Left renal pelvis (tissue), 4 donors: ENCODE measurements at places on chromosomes 11 and 22. TPM values are rescaled to one million over a fixed set of nuclear protein-coding genes. Genes with fewer than 3 reads are reported as not detected.

- DNase-seq: no peak
Observed at GRCh38 chr22:22932512-22932941, 44.9 kb downstream of the IGLL5 start.

The ROBO4 gene
- polyA plus RNA-seq: 16.9 TPM

GRCh38 chr22:22141771-22142591 lies 102.6 kb upstream of the VPREB1 start:
- DNase-seq: no peak

- DNase-seq: no peak
Observed at GRCh38 chr11:42249401-42249800, 789.9 kb upstream of the LRRC4C start.

DNA sequence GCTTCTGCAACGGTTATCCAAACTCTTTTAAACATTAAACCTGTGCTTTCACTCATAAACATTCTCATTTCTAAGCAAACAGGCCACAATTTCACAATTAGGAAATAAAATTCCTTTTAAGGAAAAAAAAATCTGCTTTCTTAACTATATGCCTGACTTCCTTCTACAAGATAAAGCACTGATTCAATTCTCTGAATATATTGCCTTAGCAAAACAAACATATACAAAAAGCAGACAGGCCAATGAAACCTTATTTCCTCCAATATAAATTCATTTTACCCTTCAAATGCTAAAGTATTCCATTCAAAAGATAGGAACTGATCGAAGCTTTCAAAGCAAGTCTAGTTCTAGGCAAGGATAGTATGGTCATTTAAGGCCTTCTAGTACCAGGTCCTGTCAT lies 76.7 kb downstream of the PHF21A start:
- no peak for DNase-seq

DNA sequence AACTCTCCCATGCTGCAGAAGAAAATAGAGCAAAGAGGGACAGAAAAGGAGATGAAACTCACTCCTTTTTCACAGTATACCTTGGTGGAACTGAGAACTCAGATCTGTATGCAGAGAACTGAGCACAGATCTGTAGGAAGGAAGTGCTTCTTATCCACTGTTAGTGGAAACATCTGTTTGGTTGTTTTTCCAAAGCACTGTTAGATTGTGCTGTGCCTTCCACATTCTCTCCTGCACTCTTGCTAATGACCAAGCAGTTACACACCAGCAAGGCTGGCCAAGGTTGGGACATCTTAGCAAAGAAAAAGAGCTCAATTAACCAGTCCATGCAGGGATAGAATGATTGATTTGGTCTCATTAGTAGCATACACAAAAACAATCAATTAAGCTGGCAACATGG lies 20.1 kb upstream of the SIK2 start:
- DNase-seq: no peak

GRCh38 chr11:1906611-1907423 lies 12.7 kb upstream of the TNNT3 start:
- DNase-seq: no peak

The NNMT gene
- 0.38 TPM for polyA plus RNA-seq

- DNase-seq: no peak
Observed at GRCh38 chr22:32546496-32546895, 71.9 kb downstream of the FBXO7 start.

The CCDC81 gene
- polyA plus RNA-seq: 1.4 TPM

DNA sequence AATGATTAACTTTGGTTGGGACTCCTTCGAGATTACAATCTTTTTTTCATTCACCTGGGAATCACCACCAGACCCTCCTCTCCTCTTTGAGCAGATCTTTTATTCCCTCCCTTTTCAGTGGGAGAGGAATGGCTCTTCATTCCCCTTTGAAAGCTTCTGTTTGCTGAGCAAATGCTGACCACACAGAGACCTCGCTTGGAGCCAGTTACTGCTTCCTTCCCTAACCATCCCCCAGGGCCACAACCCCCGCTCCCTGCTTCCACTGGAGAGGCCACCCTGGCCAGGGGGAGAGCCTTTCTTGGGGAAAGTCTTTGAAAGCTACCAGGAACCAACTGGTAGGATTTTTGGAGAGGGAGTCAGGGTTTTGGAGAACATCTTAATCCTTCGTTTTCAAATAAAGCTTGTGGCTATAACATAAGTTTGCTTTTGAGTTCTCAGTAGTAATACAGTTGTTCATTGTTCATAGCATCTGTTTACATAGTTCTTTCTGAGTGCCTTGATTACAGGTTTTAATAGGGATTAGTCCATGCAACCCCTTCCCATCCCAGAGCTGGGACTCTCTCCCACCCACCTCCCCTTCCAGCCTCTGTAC lies 138.4 kb downstream of the DBX1 start:
- no peak for DNase-seq

The CBX6 gene
- 35.9 TPM for polyA plus RNA-seq

- no peak for DNase-seq
Observed at GRCh38 chr11:129932381-129933067, 37.1 kb upstream of the NFRKB start.

GRCh38 chr11:108672113-108672512 lies 7.2 kb downstream of the DDX10 start:
- DNase-seq: no peak

DNA sequence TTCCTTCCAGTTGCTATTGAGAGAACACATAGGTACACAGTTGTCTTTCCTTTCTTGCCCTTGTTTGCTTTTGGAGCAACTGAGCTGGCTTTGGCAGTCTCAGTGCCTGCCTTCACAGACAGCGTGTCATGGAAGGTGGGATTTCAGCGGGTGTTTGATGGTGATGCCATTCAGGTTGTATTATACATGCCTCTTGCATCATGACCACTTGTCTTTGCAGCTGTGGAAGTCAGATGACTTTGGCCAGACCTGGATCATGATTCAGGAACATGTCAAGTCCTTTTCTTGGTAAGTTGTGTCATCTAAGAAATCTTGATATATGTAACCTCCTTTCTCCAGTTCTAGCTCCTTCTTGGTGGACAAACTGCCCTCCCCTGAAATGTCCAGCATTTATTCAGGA lies 37.1 kb upstream of the SORL1-AS1 start:
- DNase-seq: no peak

- no peak for DNase-seq
Observed at GRCh38 chr22:18056161-18056666, 21.6 kb upstream of the PEX26 start.

DNA sequence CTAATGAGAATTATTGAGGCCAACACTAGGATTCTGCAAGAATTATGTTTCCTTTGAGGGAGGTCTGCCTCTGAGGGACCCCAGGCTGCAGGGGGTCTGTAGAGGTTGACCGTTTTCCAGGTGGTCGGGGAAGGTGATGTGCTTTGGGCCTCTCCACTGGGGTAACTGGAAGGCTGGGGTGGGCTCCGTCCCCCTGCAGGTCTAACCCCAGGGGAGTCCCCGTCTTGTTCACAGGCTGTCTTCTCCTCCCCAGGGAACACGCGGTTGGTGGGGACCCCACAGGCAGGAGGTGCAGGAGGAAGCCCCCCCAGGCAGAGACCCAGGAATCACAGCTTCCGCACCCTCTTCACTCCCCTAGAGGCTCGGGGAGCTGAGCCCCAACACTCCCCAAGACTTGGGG lies 726.4 kb downstream of the BRD1 start:
- DNase-seq: no peak

DNA sequence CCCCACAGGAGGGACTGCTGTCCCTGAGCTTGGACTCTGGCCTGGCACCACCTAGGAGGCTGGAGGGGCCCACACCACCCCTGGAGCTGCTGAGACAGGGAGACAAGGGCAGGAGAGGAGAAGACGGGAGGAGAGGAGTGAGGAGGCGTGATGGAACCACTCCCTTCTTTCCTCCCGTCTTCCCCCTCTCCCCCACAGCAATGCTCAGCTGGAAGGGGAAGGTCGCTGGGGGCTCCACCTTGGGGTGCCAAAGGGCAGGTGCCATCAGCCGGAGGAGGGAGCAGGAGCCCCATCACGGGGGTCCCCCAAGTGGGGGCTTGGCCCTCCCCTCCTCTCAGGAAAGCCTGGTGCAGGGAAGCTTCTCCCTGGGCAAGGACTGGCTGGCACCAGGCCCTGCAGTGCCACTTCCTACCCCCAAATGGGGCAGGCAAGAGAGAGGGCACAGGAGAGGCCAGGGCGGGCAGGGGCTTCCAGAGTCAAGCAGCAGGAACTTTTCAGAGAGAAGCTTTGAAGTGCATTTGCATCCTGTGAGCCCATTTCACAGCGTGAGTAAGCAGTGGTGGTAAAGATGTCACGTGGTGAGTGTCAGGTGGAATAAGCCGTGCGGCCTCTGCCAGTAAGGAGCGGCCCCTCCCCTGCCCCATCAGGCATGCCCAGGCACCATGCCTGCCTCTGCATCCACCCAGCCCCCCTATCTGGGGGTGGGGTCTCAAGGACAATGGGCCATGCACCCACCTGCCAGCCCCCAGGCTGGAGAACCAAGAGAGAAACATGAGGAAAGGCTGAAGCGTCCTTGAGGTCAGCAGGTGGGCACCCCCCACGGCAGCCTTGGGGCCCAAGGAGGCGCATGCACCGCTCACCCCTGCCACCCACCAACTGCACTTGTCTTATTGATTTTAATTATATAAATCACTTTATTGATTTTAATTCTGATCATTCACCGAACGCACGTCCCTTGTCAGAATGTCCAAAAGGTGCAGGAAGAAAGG lies 4.9 kb downstream of the IGF2 start:
- no peak for DNase-seq

GRCh38 chr11:36377759-36378564 lies 81.9 kb downstream of the PRR5L start:
- no peak for DNase-seq

The UCP3 gene
- polyA plus RNA-seq: 4.5 TPM

The HSCB gene
- polyA plus RNA-seq: 24.5 TPM

The KDM4E gene
- polyA plus RNA-seq: 0.16 TPM

- DNase-seq: peak; percentile 41
Observed at GRCh38 chr11:121591405-121592033, 138.8 kb upstream of the SORL1-AS1 start.

GRCh38 chr11:131858505-131858904 lies 488.1 kb downstream of the NTM start:
- DNase-seq: no peak

The FGF4 gene
- polyA plus RNA-seq: not detected

- peak; percentile 29 for DNase-seq
Observed at GRCh38 chr11:62880231-62880802, 379 bp upstream of the SLC3A2 start.

The GPR83 gene
- 0.65 TPM for polyA plus RNA-seq

- no peak for DNase-seq
Observed at GRCh38 chr11:67066333-67066709, 9.7 kb downstream of the RHOD start.

GRCh38 chr11:28860893-28861292 lies 752.7 kb downstream of the METTL15 start:
- no peak for DNase-seq

GRCh38 chr11:68460741-68461574 lies at the start of gene PPP6R3:
Gene PPP6R3, plus strand, starts transcription at chr11:68460752. Its CDS starts 76,913 bp downstream, at chr11:68537665.
- peak; percentile 41 for DNase-seq

The KCNC1 gene
- 1.0 TPM for polyA plus RNA-seq

GRCh38 chr22:46592390-46592872 lies 27.8 kb upstream of the GRAMD4 start:
- DNase-seq: no peak

DNA sequence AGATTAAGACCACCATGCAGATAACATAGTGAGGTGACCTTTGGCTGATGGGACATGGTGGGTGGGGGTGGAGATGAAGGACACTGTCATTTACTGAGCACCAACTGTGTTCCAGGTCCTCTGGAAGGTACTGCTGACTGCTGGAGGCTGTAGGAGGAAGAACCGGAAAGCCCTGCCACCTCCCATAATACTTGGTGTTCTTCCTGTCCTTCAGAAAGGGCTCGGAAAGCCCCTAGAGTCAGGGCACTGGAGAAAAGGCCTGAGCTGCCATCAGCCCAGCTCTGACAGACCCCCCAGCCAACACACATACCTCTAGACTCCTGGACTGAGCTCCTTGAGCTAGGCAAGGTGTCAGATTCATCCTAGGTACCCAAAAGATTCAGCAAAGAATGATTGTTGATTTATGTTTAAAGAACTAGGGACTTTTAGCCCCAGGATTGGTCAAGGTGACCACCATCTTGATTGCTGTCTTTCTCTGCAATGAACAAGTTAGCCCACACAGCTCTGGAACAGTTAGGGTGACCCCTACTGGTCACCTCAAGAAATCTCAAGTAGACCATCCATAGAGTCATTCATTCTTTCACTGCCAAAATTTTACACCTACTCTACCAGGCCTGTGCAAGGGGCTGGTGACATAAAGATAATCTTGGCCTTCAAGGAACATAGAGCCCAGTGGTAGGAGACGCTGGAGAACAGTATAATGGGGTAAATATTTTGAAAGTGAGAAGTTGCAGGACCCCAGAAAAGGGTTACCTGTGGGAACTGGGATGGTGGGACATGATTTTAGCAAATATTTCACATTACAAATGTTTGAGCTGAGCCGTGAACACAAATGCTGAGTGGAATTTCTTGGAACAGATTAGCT lies 39.4 kb downstream of the IRAG1 start:
- DNase-seq: no peak

DNA sequence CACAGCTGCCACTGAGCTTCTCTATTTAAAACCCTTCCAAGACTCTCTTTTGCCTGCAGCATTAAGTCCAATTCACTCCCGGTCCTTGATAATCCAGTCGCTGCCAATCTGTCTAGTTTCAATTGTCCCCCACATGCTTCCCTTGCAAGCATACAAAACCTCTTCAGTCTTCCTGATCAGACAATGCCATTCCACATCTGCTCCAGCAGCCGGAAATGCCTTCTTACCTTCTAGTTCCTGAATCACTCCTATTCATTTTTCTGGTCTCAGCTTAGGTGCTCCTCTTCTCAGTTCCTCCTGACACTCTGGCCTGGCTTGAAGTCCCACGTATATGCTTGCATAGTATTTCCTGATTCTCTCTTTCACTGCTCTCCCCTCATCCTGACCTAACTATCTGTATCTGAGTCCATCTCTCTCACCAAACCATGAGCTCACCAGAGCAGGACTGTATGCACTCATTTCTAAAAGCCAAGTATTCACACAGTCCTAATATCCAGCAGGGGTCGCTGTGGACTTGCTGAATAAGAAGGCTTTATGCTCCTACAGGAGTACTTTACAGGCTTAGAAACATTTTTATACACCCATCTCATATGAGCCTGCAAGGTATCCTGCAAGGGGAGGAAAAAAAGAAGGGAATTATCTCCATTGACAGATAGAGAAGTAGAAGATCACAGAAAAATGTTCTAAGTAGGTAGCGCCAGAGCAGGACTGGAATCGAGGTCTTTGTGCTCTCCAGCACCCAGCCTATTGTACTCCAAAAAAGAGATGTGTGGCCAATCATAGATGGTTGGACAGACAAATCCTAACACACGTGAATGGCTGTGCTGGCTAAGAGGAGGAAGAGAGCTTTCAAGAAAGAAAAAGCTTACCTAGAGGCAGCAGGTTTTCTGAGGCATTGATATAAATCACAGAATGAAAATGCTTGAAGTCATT lies 19.2 kb downstream of the XRRA1 start:
- DNase-seq: peak; percentile 80
